Activated CD4-positive, alpha-beta T cell treated with anti-CD3 and anti-CD28 coated beads for 4 hours (primary cell): ENCODE measurements at places on chromosomes 3 and 15.

GRCh38 chr15:72733941-72734738 is 48.1 kb downstream of the BBS4 start:
- DNase-seq: no peak

GRCh38 chr15:50786438-50786837 is 20.9 kb upstream of the SPPL2A start:
- no peak for DNase-seq

GRCh38 chr3:36991923-36992805 is 767 bp downstream of the EPM2AIP1 start:
- no peak for DNase-seq

DNA sequence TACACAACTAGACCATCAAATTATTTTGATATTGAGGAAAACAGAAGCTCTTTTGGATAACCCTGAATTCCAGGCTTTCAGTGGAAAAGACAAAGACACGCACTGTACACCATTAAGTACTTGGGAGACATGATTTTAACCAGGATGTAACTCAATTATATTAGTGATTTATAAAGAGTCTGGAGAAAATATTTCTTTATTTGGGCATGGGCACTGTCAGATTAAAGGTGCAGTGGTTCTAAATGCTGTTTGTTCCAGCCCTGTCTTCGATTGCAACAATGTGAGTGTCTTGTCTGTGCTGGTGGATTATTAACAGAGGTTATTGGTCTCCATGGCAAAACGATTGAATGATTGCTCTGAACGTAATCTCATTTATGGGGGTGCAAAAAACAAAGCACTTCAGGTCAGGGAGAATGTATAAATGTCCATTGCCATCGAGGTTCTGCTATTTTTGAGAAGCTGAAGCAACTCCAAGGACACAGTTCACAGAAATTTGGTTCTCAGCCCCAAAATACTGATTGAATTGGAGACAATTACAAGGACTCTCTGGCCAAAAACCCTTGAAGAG is at the start of gene TM4SF4:
Gene TM4SF4, plus strand, starts transcription at position 448 of the 568 bp plus-strand sequence. CDS start 181 bp downstream, outside the sequence.
- no peak for DNase-seq

- no peak for DNase-seq
These were observed 57.3 kb downstream of the SLC4A7 start for GRCh38 chr3:27426926-27427325.

- DNase-seq: no peak
These were observed 19.2 kb upstream of the C15orf39 start for GRCh38 chr15:75182187-75183131.

GRCh38 chr3:117622171-117622841 is 912.7 kb downstream of the TUSC7 start:
- no peak for DNase-seq

DNA sequence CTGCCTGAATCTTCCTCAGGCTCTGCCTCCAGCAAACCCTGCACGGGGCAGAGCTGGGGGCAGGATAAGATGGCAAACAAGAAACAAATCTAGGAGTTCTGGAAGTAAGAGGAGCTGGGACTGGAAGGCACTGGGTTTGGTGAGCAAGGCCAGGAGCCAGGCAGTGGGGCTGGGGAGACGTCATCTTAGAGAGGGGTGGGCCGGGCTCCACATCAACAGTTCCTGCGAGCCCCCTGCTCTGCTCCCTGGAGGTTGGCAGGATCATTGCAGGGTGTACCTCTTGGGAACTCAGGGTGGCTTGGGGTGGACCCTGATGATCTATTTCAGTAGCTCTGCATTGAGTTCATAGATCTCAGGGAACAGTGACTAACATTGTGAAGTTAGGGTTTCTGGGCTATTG is 87.3 kb upstream of the PRR23E start:
- no peak for DNase-seq

GRCh38 chr15:101349047-101349951 is 54.3 kb upstream of the SNRPA1 start:
- no peak for DNase-seq

- DNase-seq: no peak
These were observed 369 bp upstream of the U2SURP start for GRCh38 chr3:143001034-143001368.

GRCh38 chr3:11467875-11468274 is 175.8 kb downstream of the VGLL4 start:
- no peak for DNase-seq

- DNase-seq: peak; percentile 29
These were observed 14.8 kb downstream of the MYL3 start for GRCh38 chr3:46848271-46849044.

DNA sequence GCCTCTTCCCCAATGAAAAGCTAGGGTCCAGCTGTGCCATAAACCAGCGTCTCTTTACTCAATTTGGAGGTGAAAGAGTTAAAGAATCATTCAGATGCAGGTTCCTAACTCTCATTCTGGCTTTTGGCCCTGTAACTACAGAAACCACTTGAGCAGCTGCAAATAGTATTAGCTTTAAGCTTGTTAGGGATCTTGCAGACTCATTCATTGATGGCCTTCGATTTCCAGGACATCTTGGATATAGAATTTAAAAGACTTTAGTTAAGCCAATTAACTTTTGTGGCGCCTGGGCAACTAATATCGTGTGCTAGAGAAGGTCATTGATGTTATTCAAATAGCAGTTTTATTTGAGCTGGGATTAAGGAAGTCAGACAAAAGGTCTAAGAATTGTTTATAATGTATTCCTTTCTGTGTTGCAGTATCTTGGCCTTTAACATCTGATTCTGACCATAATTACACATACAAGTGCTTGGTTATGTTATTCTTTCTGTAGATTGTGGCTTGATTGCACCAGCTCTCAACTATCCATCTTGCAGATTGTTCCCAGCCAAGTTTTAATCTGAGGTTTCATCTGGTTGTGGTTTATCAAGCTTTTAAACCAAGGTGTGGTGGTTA is 185.3 kb downstream of the CACNA2D3 start:
- no peak for DNase-seq
